ENCODE measurements at places on chromosomes 16 and 17.

DNA sequence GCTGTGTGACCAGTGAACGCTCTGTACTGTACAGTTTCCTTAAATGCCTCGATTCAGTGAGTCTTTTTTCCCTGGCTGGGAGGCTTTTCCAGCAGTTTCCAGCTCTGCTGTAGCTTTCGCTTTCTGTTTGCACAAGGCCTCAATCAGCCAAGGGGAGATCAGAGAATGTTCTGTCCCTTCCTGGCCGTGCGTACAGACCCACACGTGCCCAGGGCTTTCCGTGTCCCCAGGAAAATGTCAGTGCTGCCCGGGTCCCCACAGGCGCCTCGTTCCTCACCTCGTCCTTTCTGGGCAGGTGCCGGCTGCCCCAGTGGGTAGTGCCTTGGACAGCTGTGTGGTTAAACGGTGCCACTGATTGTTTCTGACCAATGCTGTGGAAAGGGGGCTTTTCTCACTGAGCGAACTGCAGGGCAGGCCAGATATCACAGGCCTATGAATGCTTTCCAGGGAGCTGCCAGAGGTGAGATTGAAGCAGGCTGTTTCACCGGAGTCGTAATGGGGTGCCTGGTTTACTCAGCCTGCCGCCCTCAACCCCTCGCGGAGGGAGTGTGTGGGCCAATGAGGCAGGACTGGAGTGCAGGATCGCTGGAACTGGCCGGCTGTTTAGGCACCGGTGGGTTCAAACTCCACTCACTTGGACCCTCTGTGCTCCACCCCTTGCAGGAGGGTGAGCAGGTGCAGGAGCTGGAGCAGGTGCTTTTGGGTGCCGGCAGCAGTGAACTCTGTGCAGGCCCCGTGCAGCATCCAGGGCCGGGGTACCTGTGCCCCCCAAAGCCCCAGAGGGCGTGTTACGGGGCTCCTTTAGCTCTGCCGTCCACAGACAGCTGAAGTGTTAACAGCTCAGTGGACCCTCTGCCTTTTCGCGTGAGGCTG lies 44.4 kb downstream of the ZNF778 start:
- no peak for DNase-seq

GRCh38 chr17:22123536-22124281 lies 431.4 kb downstream of the KCNJ18 start:
- no peak for DNase-seq

DNA sequence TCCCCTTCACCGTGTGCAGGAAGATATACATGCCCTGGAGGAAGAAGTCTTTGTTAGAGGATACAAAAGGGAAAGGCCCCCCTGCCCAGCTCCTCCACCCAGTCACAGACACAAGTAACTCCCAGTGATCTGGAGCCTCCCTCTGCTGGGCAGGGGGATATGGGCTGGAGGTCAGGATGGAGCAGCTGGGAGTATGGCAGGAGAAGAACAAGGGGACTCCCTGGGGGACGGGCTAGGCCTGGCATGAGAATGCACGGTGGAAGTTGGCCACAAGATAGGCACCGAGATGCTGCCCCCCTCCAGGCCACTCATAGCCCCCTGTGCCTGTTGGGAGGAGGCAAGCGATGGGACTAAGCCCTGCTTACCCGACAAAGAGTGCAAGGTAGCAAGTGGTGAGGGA lies 4.2 kb downstream of the ORMDL3 start:
- DNase-seq, result no peak

GRCh38 chr17:45409659-45410076 lies 23.0 kb downstream of the ARHGAP27 start:
- no peak for DNase-seq

DNA sequence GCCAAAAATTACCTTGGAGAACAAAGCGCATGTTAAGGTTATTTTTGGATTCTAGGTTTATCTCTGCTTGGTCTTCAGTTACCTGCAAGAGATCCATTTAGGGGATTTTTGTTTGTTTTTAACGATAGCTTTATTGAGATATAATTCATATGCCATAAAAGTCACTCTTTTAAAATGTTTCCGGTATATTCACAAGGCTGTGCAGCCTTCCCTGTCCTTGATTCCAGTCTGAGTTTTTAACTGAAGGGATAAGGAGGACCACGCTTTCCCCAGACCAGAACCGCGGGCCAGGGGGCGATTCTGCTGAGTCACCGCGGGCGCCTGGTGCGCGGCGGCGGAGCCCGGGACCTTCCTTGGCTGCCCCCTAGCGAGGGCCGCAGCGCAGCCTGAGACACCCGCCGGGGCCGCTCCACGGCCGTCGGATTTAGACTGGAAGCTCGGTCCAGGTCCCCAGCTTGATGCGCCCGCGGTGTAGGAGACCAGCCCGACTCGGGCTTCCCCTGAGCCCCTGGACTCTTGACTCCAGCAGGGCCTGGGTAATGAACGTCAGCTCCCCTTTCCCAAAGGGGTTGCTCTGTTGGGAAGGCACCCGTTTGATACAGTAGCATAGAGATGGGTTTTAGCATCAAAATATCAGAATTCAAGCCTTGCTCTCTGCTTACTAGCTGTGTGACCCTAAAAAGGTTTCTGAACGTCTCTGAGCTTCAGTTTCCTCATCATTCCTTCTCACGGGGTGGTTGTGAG lies 50.0 kb upstream of the STH start:
- peak; percentile 39 for DNase-seq

GRCh38 chr17:36197387-36197703 lies 787 bp upstream of the CCL3L1 start:
- no peak for DNase-seq

DNA sequence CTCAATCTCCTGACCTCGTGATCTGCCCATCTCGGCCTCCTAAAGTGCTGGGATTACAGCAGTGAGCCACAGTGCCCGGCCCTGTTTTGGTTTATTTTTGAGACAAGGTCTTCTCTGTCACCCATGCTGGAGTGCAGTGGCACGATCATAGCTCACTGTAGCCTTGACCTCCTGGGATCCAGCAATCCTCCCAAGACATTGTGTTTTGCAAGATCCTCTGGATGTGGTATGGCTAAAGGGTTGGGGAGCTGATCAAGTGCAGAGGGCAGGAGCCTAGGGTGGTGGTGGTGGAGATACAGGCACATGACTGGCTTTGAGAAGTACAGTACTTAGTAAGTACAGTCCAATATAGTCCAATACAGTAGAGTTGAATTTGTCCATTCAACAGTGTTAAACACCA lies 16.6 kb upstream of the TNS4 start:
- no peak for DNase-seq

DNA sequence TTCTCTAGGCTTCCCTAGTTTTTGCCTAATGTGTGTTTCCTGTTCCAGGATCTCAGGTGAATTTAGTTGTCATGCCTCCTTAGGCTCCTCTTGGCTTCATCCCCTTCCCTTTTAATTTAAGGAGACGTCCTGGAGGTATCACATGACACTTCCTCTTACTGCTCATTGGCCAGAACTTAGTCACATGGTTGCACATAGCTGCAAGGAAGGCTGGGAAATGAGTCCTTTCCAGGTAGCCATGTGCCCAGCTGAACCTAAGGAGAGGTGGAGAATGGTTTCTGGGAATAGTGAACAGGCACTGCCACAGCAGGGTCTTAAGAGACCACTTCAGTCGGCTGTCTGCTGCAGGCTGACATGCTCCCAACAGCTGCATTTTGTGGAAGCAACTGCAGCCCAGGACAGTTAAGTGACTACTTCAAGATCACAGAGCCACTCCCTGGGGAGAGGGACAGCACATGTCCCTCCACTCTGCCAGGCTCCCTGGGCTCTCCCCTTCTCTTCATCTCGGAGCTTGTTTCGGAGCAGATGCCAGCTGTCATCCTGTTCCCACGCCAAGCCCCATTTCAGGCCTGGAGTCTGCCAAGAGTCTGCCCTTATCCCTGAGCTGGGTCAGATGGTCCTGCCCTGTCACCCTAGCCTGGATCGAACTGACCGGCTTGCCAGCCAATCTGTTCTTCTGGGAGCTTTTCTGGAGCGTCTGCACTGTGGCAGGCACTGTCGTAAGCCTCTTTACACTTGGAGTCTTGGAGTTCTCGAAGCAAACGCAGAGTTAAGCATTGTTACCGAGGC lies 81.4 kb upstream of the FOXF1 start:
- DNase-seq, result no peak

DNA sequence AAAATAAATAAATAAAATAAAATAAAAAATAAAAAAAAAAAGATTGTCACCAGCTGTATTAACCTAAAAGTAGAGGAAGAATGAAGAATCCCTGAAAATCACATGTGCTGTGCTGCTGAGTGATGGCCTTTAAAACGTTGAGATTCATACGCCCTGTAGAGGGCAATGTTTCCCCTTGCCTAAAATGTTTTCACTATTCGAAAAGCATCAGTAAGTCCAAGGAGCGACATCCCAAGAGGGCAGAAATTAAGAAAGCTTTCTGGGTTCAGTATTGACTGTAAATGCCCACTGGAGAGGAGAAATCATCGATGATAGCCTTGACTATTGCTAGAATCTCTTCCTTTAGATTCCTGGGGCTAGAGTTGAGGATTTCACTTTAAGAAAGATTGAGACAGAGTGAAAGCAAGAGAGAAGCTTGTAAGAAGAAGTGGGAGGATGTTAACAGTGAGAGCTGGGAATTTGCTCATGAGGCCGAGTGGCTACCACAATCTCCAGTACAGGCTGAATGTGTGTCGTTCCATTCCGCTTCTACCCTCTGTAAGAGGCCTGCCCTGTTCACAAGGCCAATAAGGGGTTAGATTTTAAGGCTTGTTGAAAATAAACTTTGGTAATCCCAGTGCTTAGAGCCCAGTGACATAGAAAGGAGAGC lies 170.8 kb upstream of the FAM20A start:
- DNase-seq, result peak; percentile 13

- peak; percentile 25 for DNase-seq
Measured at GRCh38 chr17:70767102-70767701, 597.9 kb downstream of the KCNJ2 start.

GRCh38 chr17:62824290-62825131 lies 16.4 kb upstream of the MARCHF10 start:
- no peak for DNase-seq

DNA sequence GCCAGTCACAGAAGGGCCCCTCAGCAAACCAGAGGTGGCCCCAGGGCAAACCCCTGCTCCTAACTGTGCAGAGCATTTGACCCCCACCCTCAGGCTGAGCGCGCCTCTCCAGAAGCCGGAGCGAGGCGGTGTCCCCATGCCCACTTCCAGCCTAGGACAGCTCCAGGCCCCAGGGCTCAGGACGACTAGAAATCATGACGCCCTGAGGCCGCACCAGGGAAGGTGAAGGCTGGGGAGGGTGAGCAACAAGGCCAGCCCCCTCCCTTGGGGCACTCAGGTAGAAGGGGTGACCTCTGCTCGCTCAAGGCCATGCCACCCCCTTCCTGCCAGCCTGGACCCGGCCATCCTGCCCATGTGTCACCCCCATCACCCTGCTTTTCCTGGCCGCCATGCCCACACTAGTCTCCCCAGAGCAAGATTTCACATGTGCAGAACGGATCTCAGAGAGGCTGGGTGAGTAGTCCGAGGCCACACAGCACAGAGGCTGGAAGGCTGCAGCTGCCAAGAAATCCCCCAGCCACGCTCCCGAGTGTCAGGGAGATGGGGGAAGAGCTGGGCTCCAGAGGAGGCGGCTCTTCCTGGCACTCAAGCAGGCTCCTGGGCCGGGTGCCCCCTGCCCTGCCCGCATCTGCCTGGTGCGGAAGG lies 2.1 kb upstream of the PVALEF start:
- DNase-seq, result no peak

DNA sequence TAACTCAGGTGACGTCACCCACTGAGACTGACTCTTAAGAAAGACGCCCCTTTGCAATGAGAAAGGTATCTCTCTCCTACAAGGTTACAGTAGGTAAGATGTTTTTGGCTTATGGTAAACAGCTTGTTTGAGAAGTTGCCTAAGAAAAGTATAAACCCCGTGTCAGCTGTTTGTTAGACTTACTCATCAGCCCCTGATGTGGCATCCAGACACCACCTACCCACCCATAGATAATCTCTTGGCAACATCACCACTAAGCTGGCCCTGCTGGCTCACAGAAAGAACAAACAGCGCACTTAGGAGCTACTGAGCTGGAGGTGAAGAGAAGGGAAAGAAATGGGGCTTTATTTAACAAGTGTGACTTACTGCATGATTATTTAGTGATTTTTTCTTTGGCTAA lies 121.0 kb downstream of the PARN start:
- no peak for DNase-seq

- DNase-seq, result peak; percentile 92
Measured at GRCh38 chr16:21626659-21627277, 25.6 kb downstream of the IGSF6 start.

- DNase-seq, result no peak
Measured at GRCh38 chr17:81923302-81924260, 4.0 kb downstream of the MAFG start.

GRCh38 chr16:71954699-71955195 lies 45.5 kb downstream of the PKD1L3 start:
- DNase-seq, result no peak

DNA sequence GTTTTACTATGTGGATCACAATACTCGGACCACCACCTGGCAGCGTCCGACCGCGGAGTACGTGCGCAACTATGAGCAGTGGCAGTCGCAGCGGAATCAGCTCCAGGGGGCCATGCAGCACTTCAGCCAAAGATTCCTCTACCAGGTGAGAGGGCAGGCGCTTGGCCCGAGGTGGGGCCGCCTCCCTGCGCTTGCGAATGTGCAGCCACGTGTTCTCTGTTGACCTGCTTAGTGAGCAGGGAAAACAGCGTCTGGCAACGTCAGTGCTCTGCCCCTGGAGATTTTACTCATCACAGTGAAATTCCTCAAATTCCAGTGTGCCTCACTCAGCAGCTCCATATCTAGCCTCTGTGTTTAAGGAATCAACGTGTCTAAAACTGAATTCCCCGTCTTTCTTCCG lies 33.4 kb upstream of the CLEC18A start:
- DNase-seq, result no peak

Measured in NCI-H526 treated with DMSO at 0.1 percent for 48 hours (cell line).